ENCODE measurements at places on chromosomes 16 and 17. TPM values are rescaled to one million over a fixed set of nuclear protein-coding genes. Genes with fewer than 3 reads are reported as not detected.

DNA sequence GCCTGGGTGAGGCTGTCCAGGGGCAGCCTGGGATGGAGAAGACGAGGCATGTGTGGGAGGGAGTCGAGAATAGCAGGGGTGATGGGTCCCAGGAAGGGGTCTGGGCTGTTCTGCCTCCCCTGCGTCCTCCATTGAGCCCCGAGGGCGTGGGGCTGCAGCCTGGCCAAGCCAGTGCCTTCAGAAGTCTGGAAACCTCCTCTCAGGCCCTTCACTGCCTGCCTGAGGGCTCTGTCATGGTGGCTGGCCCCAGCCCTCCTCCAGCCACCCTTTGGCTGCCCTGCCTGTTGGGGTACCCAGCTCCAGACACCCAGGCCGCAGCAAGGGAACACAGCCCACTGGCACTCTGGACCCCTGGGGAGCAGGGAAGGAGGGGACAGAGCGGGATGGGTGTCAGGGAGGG lies 27.6 kb downstream of the ENGASE start:
- no peak for DNase-seq

DNA sequence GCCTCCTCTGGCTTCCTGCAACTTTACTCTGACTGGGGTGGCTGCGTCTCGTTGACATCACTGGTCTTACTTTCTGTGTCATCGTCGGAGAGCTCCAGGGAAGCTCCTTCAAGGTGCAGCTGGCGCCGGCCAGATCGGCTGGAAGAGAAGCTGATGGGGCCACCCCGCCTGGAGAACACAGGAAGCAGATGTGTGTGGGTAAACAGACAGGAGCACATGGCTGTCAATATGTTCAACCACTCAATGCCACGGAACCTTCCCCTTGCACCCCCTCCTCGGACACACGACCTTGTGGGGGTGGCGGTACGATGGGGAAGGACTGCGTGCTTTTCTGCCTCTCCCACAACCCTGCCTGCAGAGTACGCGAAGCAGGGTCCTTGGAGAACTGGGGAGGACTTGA lies 40.1 kb downstream of the NDEL1 start:
- DNase-seq: no peak

GRCh38 chr17:82465023-82465603 lies 6.6 kb downstream of the NARF start:
- DNase-seq: no peak

The TBC1D3G gene
- not detected for total RNA-seq

GRCh38 chr16:10561425-10561824 lies 19.0 kb downstream of the EMP2 start:
- DNase-seq: no peak

DNA sequence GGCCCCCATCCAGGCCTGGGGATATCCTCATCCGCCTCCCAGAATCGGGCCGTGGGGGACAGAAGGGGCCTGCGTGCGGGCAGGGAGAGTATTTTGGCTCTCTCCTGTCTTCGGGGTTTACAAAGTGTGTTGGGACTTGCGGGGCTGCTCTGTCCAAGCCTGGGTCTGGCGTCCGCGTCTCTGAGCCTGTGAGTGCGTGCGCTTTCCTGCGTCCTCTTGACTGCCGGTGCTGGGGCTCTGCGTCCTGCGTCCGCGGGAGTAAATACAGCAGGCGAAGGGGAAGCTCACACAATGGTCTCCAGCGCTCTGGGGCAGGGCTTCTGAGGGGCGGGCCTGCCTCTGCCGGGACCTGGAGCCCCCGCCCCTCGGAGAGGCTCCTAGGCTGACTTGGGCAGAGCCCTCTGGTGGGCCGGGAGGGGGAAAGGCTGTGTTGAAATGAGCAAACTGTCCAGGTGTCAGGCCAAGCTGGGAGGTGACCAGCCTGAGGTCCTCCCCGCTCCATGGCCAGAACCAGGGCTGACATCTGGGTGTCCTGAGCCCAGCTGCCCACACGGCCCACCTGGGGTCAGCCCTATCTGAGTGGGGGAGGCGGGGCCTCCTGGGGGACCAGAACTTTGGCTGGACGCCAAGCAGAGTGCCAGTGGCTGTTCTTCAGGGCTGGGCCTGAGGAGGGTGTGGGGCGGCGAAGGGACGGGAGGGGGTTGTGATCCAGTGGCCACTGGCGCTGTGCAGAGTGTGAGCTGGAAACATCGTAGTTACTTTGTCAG lies 233.6 kb downstream of the SEC14L1 start:
- DNase-seq: peak; percentile 94

GRCh38 chr16:70660672-70661350 lies 14.5 kb downstream of the IL34 start:
- peak; percentile 56 for DNase-seq

DNA sequence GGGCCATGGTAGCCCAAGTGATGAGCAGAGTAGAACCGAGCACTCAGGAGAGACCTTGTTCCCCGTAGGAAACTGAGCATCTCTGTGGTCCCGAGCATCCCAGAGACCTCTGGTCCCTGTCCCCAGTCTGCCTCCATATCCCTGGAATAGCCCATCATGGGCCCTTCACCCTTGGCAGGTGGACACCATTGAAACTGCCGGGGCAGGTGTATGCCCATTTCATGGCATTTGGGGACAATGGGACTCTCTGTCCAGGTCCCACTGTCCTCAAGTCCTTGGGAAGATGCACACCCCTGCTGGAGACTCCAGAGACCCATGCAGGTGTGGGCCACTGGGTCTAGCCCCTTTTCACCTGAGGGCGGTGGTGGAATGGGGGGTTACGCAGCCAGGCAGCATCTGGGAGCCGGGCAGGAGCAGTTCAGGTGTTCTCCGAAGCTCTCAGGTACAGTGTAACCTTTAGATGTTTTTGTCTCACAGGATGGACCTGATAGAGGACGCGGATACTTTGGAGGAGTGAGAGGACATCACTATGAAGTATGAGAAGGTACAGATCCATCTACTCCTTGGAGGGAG lies 75.9 kb downstream of the GOSR1 start:
- no peak for DNase-seq

DNA sequence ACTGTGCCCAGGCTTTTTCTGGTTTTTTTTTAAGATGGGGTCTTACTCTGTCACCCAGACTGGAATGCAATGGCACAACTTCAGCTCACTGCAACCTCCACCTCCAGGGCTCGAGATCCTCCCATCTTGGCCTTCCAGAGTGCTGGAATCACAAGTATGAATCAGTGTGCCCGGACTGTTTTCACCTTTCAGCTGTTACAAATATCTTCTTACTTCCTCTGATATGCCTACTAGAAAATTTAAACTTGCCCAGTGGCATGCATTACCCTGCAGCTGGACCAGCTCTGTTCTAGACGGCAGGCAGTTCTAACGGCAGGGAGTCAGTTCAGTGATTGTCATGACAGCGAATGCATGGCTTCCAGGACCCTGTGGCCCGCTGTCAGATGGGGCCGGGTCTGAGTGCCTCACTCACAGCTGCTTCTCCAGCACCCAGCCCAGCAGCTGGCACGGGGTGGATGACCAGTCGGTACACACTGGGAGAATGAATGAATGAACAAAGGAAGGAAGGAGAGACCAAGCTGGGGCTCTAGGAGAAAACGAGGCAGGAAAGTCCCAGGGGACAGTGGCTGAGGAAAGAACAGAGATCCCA lies 28.0 kb upstream of the LITAF start:
- DNase-seq: peak; percentile 75

GRCh38 chr17:15513856-15514459 lies 46.5 kb upstream of the CDRT4 start:
- no peak for DNase-seq

DNA sequence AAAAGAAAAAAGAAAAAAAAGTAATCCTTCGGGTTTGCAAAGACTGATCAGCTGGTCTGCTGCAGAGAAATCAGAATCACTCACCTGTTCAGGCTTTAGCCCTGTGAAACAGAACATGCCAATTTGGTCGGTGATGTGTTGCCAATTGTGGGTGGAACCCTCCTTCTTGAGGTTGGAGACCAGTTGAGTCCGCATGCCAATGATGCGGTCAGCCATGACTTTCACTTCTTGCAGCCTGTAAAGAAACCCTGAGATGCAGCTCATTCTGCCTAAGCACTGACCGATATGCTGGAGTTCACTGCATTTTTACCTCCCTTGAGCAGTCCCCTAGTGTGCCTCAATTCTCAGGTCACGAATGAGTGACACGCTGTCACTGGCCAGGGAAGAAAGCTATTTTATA lies 24.8 kb upstream of the SLC38A7 start:
- DNase-seq: no peak

- DNase-seq: no peak
Observed at GRCh38 chr17:30332057-30332542, 1.8 kb downstream of the TMIGD1 start.

GRCh38 chr17:81990836-81991683 lies 13.6 kb downstream of the ASPSCR1 start:
- no peak for DNase-seq

DNA sequence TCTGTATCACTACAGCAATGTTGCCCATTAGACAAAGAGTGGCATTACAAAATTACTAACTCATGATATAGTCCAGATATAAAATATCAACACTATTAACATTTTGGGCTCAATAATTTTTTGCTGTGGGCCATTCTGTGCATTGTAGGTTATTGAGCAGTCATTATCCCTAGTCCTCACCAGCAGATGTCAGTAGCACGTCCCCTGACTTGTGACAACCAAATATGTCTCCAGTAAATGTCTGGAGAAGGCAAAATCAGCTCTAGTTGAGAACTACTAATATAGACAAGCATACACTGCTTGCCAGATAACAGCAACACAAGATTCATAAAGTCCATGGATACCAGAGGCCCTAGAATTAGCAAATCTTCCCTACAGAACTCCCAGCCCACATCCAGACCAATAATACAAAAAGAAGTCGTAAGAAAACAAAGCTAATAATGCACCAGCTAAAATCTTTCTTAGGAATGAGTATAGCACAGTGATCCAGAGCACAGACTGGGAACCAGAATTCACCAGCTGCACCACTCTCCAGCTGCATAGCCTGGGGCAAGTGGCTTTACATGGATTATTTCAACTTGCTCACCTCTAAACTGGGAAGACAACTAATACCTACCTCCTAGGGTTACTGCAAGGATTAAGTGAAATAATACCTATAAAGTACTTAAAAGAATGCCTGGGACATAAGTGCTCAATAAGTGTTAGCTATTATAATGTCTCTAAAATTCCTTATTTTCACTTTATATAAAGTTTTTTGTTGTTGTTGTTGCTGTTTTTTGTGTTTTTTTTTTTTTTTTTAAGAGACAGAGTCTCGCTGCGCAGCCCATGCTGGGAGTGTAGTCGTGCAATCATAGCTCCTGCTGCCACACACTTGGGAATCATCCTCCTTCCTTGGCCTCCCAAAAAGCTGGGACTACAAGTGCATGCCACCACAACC lies 23.7 kb downstream of the HELZ start:
- DNase-seq: no peak

DNA sequence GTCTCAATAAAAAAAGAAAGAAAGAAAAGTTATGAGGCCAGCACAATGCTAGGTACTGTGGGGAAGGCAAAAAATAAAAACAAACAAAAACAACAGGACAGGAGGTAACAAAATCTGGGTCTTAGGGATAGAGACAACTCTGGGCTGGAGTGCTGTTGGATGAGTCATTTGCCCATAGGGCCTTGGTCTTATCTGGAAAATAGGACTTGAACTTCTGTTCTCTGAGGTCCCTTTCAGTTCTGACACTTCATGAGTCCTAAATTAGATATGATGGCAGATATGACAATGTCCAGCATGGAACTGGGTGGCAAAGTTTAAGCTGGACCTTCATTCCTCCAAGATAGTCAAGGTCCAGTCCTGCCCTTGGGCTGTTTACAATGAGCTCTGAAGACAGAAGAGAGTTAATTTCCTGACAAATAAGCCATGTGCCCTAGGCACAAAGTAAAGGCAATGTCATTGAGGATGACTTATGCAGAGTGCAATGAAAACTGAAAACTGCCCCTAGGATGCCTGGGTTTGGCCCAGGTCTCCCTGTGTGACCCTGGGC lies 8.9 kb upstream of the HDAC5 start:
- no peak for DNase-seq

GRCh38 chr17:45150911-45151809 lies 2.9 kb downstream of the HEXIM1 start:
- DNase-seq: no peak

The CDH3 gene
- total RNA-seq: 3.4 TPM

- no peak for DNase-seq
Observed at GRCh38 chr17:50495918-50496317, 12.3 kb upstream of the MYCBPAP start.

The WNT9B gene
- 1.8 TPM for total RNA-seq

DNA sequence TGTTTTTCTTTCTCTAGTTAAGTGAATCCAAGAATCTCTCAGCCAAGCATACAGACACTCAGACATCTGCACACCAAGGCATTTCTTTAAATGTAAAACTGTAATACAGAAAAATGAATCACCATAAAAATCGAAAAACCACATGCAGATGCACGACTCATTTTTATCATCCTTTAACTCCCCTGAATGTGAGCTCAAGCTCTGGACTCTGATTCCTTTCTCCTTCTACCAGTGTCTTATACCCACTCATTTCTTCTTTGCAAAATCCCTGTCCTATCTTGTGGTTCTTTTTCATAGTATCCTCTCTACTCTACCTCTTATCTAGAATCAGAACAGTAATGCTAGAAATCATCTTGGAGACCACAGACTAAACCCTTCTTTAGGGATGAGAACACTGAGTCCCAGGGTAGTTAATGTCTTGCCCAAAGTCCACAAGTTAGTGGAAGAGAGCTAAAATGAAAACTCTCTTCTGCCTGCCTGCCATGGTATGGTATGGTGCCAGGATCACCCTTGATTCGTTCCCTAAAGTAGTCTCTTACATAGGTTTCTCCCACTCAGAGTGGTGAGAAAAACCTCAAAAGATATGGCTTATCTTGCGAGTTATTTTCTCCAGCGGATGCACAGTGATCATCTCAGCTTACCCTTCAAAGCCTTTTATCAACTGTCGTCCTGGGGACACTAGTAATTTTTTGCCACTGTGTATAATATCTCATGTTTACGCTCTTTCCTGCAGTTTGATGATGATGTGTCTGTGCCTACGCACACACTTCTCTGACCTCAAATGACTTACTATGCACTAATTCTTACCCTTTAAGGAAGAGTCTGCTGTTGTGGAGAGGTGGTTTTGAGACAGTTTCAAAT lies 30.2 kb downstream of the BRD7 start:
- no peak for DNase-seq

The KRTAP3-1 gene
- not detected for total RNA-seq

GRCh38 chr16:48617104-48617705 lies 7.2 kb upstream of the N4BP1 start:
- DNase-seq: no peak

GRCh38 chr17:34837876-34838478 lies 123.3 kb downstream of the CCT6B start:
- DNase-seq: no peak

The CLDN9 gene
- not detected for total RNA-seq

- DNase-seq: no peak
Observed at GRCh38 chr16:83717308-83717707, 90.5 kb upstream of the HSBP1 start.

GRCh38 chr17:68456339-68457167 lies 743 bp downstream of the WIPI1 start:
- peak; percentile 95 for DNase-seq

Data from posterior vena cava (tissue), 2 donors.